AG04450 (cell line): ENCODE measurements at places on chromosomes 2 and 18.
A peak's percentile ranks its signal among the peaks of the same experiment; 100 is the strongest.

- DNase-seq, result no peak
Observed at GRCh38 chr18:61574665-61575064, 241.4 kb downstream of the CDH20 start.

- DNase-seq, result no peak
Observed at GRCh38 chr18:79878741-79879378, 72.6 kb downstream of the SLC66A2 start.

- no peak for DNase-seq
Observed at GRCh38 chr2:19409046-19409445, 50.6 kb upstream of the OSR1 start.

GRCh38 chr2:7841751-7842150 is 840.1 kb upstream of the ID2 start:
- no peak for DNase-seq

DNA sequence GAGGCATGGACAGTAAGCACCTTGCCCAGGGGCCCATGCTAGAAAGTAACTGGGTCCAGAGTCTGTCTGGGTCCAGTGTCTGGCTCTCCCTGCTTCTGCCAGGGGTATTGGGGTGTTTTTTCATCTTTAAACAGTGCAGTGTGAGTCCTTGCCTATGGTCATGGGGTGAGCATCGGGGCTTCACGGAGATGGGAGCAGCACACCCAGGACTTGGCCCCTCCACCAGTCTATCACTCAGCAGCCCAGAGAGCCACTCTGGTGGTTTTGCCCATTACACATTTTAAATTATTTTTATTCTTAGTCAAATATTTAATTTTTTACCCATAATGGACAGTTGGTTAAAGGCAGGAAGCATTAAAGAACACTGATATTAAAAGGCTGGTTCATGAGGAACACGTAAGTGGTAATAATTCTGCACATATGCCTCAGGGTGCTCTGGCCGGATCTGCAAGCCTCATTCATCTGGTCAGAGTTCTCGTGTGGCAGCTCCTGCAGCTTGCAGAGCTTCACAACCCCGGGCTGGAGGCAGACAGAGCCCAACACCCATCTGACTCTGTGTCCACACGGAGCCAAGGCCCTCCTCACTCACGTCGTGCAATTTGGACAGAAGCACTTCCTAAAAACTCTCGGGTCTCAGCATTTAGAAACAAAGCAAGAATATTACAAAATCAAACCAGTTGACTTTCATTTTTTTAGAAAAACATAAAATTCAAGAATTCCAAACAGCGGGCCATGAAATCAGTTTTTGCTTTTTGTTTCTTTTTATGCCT is 204.1 kb downstream of the CTIF start:
- DNase-seq, result peak; percentile 50

- DNase-seq, result no peak
Observed at GRCh38 chr2:61463769-61464475, 7.0 kb downstream of the USP34 start.

- no peak for DNase-seq
Observed at GRCh38 chr2:157856187-157856515, 20.0 kb downstream of the ACVR1 start.

DNA sequence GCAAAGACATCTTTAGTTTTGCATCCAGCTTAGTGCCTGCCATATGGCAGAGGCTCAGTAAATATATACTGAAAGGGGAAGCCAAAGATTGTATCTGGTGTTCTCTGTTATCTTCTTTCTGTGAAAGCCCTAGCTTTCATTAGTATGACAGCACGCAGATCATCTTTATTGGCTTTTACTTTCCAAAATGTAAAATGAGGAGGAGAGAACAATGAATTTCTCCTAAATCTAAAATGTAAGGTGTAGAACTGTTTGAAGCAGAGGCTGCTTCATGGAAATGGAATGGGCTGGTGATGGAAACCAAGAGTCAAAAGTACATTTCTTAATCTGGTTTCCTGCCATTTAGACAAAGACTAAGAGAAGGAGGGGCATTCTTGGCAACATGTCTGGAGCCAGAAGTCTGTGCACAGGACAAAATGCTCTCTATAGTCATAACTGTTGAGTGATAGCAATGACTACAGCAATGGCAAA is 1029.9 kb upstream of the PIK3C3 start:
- no peak for DNase-seq

DNA sequence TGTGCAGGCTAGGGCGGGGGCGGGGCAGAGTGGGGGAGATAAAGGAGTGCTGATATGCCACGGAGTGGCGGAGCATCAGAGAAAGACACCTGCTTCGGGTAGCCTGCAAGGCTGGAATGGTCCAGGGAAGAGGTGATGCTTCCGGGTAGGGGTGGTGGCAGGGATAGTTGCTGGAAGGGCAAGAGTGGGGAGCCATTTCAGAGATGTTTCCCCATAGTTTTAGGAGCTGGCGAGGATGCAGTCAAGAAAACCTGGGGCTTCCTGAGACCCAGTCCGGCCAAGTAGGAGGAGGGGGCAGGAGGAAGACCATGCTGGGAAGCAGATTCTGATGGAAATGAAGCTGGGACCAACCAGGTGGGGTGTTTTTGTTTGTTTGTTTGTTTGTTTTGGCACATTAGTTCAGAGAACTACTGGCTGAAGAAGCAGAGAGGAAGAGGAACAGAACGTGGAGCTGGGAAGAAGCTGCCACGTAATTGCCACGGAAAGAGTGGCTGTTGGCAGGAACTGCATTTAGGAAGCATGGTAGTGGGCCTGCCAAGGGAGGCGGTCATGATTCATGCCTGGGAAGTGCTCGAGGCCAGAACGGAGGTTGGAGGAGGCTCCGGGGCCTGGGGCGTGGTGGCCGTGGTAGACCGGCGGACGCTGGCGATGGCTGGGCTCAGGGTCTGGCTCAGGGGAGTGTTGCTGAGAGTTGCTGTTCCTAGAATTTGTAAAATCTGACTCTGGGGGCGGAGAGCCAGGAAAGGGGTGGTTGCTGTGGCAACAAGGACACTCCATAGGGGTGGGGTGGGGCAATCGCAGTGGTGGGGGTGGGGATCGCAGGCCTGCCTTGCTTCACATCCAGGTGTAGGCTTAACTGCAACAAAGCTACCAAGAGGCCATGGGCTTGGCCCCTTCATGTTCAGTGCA is 8.6 kb upstream of the INPP5D start:
- no peak for DNase-seq

GRCh38 chr2:67652679-67653078 is 255.5 kb downstream of the ETAA1 start:
- DNase-seq, result no peak

DNA sequence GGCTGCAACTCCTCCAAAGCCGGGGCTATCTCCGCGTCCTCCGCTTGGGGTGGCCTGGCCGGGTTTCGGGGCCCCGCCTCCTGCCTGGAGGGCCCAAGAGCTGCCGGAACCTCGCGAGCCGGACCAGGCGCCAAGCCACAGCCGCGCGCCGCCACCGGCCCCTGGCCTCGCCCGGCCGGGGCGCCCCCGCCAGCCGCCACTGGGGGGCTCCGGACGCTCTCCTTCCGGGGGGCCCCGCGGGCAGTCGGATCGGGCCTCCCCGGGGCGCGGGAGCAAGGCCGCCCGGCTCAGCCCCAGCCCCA is 17.4 kb upstream of the HAAO start:
- DNase-seq, result peak; percentile 33

GRCh38 chr2:62457556-62457955 is 48.4 kb downstream of the TMEM17 start:
- DNase-seq, result no peak

DNA sequence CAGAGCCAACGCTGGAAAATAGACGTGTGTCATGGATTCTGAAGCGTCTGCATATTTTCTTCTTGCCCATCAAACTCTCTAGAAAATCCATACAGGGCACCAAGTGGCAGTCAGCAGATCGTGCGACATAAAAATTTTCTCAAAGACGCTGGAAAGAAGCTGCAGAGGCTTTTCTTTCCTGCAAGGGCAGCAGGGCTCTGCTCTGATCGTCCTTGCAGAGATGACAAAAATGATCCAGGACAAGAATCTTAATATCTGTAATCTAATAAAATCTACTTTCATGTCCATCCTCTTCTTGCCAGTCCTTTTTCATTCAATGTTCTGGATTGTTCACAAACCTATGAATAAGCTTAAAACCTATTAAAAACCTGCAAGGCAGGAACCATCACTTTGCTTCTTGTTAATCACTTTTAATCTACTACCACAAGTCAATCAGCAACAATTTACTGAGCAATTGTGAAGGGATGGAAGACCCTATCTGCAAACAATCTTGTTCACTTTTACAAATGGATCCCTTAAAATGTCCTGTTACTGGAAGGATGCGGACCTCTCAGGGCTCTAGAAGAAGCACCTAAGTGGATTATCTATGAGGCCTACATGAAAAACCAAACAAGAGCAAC is 93.6 kb downstream of the MREG start:
- no peak for DNase-seq

- no peak for DNase-seq
Observed at GRCh38 chr2:54477896-54478295, 21.8 kb downstream of the SPTBN1 start.

DNA sequence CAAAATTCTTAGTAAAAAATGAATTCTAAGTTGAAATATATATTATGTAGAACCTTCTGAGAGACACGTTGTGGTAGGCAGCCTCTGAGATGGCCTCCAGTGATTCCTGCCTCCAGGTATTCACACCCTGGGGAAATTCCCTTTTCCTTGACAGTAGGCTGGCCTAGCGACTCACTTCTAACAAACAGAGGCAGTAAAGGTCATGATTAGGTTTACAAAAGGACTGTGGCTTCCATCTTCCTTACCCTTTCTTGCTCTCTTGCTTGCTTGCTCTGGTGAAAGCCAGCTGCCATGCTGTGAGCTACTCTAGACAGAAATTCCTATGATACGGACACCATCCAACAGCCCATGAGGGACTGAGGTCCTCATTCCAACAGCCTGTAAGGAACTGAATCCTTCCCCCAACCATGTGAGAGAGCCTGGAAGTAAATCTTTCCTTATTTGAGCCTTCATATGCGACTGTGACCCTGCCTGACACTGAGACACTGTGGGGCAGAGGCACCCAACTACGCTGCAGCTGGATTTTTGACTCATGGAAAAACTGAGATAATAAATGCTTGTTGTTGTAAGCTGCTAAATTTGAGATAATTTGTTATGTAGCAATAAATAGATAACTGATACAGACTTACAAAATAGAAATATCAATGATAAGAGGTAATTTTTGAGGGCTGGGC is 32.7 kb upstream of the SERTAD2 start:
- DNase-seq, result no peak

DNA sequence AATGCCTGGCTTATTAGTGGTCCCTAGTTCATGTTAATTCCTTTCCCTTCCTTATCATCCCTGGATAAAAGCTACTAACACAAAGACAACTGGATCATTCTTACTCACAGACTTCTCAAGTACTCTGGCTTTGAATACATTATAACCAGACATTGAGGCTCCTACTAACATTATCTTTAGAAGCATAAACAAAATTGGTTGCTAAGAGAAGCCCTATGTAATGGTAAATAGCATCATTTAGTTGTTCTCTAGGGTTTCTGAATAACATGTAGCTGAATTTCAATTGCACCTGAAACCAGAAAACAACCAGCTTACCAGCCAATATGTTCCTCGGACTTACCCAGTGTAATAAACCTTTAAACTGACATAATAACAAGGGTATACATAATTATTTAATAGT is 114.1 kb upstream of the NCKAP5 start:
- no peak for DNase-seq

DNA sequence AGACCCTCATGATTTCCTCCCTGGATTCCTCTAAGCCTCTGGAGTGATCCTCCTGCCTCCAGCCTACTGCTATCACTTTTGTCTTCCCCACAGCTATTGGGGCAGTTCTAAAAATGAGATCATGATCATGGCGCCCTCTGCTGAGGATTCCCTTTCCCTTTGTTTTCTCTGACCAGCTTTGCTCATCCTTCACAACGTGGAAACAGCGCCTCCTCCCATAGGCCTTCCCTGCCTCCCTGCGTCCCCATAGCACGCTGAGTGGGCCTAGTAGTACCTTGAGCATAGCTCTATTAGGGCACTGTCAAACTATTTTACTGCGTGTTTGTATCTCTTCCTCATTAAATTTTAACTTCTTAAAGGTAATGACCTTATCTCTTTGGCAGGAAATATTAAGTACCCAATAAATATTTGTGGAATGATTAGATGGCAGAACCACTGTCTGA is 207.0 kb upstream of the FANCL start:
- peak; percentile 41 for DNase-seq

DNA sequence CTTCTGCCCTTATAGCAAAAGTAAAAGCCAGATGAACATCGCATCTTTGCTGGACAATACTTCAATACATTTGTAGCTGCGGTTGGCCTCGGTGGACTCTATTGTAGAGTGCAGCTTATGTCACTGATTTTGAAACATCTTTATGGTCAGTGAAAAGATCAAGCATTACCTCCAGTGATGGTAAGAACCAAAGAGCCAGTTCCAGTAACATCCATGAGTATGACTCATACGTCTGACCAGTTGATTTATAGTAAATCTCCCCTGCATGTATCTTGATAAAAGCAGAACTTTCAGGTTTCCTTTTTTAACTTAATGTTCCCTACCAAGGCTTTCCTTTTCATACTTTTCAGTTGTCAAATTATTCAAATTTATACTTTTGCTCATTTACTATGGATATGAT is 119.2 kb upstream of the HNRNPA3 start:
- no peak for DNase-seq

DNA sequence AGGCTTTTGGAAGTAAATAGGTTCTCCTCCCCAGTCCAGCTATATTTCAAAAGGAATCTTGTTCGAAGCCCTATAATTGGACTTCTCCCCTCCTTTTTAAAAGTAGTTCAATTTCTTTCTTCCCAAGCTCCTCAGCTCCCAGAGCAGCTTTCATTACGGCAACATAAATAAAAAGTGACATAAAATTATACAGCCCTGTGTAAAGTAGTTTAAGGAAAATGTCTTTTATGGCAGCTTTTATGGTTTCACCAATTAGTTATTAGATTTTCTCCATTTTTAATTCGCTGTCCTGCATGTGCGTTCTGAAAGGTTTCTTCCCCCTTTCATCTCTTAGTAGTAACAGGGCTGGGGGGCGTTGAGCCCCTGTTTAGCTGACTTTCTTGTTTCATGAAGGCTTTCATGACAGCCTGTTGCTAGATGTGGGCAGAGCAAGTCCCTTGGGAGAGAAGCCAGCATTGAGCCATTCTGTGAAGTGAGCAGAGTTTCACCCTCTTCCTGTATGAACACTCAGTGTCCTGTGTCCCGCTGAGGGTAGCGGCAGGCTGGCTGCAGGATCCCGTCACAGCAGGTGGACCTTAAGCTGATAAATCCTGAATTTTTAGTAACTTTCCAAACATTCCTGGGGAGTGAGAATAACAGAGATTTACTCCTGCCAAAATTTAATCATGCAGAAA is 229.7 kb upstream of the SPRED2 start:
- no peak for DNase-seq

DNA sequence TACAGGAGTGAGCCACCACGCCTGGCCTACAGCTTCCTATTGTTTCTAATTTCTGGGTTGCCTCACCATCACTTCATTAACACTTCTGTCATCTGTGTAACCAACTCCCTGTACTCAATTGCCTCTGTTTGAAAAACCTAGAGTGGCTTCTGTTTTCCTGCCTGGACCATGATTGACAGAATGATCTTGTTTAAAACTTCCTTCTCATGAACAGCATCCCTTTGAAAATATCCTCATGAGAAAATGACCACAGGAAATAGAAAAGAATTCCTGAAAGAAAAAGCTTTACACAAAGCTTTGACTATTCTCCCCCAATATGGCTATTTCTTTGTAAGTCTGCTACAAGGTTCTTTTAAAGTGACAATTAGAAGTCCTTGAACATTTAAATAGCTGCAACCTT is 672.3 kb downstream of the ARHGAP15 start:
- no peak for DNase-seq
